ENCODE measurements at places on chromosomes 16 and 17. TPM values are rescaled to one million over a fixed set of nuclear protein-coding genes. Genes with fewer than 3 reads are reported as not detected.

KCNH6 gene
- total RNA-seq = not detected

TBC1D3D gene
- total RNA-seq = 3.0 TPM

SLFN12L gene
- total RNA-seq = 139 TPM

DNA sequence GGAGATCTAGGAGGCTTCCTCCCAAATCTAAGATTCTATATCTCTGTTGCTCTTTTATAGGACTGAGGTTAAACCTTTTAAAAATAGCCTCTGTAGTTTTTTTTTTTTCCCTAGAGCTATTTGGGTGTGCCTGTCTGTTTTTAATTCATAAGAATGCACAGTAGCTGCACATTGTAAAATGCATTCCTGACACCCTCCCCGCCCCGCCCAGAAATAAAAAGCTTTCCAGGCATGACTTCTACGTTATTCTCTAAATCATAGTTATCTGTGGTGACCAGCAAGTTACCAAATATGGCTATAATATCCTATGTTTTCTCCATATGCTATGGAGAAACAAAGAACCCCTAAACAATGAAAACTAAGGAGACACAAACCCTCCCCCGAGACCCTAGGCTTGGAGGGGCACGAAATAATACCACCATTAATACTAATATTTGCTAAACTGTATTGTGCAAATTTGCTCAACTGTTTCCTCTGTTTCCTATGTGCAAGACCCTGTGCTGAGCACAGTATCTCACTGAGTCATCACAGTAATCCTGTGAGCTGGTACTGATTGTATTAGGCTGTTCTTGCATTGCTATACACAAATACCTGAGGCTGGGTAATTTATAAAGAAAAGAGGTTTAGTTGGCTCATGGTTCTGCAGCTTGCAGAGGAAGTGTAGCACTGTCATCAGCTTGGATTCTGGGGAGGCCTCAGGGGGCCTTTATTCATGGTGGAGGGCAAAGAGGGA lies 388.3 kb downstream of the CA10 start:
- DNase-seq = no peak

- DNase-seq = no peak
Observed at GRCh38 chr16:56212144-56212543, 20.9 kb downstream of the GNAO1 start.

GRCh38 chr16:75541236-75541635 lies 5.3 kb upstream of the CHST5 start:
- DNase-seq = no peak

DNA sequence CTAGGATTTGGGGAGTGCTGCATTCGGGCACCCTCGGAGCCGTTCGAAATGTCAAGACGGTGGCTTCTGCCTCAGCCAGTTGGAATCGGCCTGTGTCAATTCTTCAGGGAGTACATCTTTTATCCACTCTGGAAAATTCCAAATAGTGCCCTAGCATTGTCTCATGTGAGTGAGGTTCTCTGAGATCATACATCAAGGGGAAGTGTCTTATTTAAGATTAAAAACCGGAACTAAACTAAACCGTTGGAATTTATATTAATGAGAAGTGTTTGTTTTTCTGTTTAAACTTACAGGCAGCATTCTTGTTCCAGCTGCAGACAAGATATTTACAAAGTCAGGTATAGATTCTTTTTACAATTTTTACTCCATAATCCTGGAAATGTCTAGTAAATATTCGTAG lies 56.8 kb downstream of the SLC47A1 start:
- DNase-seq = no peak

GRCh38 chr16:3954411-3954921 lies 74.0 kb upstream of the CREBBP start:
- DNase-seq = no peak

DNA sequence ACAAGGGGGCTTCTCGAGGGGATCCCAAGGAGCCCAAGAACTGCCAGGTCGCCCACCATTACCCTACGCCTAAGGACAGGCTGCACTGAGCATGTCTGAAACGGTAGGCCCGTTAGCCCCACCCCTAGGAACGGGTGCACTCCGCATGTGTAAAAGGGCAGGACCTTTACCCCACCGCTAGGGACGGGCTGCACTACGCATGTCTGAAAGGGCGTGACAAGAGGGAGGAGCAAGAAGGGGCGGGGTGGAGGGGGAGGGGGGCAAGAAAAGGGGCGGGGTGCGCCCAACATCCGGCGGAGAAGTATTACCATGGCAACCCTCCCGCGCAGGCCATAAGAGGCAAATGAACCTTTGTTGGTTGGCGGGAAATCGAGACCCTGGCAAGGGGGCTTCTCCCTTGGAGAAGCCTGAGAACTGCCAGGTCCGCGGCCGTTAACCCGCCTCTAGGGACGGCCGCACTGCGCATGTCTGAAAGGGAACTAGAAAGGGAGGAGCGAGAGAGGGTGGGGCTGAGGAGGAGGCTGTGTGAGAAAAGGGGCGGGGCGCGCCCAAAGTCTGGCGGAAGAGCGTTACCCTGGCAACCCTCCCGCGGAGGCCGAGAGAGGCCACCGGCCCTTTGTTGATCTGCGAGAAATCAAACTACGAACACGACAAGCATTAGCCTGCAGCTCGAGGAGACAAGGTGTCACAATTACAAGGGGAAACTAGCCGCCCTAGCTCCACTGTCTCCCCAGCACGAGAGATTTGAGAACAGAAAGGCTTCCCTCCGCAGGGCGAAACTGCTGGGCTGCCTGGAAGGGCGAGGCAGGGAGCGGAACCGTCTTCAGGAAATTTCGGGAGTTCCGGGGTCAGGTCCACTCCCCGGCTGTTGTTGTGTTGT lies 2046.8 kb downstream of the TP53TG3F start:
- DNase-seq = no peak

GRCh38 chr16:82584553-82585152 lies 42.1 kb upstream of the CDH13 start:
- DNase-seq = no peak

Measured in activated naive CD8-positive, alpha-beta T cell treated with anti-CD3 and anti-CD28 coated beads, Interleukin-2, amount 10 ng/mL, durations not matched to agents 7 days and 5 days (primary cell).